T-helper 2 cell treated with Interferon-gamma antibody and Interleukin-4, amounts not matched to agents 5 μg/mL and 100 μg/mL, for 36 hours (primary cell): ENCODE measurements at places on chromosomes 7 and 10.

DNA sequence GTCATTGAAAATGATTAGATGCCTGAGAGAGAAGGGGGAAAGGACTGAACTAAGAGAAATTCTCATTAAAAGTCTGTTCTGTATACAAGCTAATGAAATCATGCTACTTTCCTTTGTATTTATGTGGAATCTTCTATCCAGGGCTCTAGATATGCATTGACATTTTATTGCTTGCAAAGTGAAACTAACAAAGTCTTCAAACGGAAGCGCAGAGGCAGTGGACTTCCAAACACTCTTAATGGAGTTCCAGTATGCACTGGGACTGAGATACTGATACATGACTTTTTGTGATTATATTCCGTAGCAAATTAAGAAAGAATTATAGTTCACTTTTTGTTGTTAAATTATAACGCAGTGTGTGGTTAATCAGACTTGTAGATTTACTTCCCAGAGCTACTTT, 166.8 kb upstream of the TBX20 start:
- no peaks in the 10 kb centered on the region for H3K36me3 ChIP-seq
- no peak overlapping the region for H3K27ac ChIP-seq
- H3K4me1 ChIP-seq: peaks cover 2% of the 10 kb centered on the region
- peak overlapping the region; percentile 13 for H3K4me3 ChIP-seq
- peaks cover 15% of the 10 kb centered on the region for H3K27me3 ChIP-seq

DNA sequence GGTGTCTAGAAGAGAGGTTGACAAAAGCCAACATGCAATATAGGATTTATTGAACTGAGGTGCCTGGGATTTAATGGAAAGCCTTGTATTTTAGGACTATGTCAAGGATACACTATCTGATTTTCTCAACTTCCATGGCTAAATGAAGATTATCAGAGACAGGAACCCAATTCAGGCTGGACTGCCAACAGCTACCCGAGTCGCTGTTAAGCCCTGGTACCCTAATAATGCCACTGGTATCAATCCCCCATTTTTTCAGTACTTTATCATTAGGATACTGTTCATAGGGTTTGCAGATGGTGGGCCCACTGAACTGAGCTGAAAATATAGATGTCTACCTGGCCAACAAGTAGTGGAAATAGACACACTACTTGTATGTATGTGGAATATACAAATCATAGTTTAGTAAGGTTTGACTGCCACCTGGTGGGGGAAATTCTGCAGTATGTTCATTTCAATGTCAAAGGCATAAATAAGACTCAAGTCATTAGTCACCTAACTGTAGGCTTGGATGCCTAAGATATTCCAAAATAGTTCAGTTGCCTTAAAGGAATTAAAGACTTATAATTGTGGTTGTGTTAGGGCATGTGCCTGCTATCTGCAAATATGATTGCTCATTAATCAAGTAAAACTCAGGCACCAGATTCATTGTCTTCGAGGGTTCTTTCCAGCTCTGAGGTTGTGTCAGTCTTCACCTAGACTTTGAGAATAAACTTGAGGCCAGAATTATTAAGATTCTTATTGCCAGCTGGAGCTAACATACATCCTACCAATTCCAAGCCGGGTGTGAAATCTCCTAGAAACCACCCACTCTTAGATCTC, 34.1 kb upstream of the NOBOX start:
- no peaks in the 10 kb centered on the region for H3K36me3 ChIP-seq
- no peak overlapping the region for H3K27ac ChIP-seq
- H3K4me3 ChIP-seq: no peak overlapping the region
- peak; percentile 9 for DNase-seq
- H3K27me3 ChIP-seq: peaks cover 2% of the 10 kb centered on the region
- H3K4me1 ChIP-seq: no peaks in the 10 kb centered on the region

DNA sequence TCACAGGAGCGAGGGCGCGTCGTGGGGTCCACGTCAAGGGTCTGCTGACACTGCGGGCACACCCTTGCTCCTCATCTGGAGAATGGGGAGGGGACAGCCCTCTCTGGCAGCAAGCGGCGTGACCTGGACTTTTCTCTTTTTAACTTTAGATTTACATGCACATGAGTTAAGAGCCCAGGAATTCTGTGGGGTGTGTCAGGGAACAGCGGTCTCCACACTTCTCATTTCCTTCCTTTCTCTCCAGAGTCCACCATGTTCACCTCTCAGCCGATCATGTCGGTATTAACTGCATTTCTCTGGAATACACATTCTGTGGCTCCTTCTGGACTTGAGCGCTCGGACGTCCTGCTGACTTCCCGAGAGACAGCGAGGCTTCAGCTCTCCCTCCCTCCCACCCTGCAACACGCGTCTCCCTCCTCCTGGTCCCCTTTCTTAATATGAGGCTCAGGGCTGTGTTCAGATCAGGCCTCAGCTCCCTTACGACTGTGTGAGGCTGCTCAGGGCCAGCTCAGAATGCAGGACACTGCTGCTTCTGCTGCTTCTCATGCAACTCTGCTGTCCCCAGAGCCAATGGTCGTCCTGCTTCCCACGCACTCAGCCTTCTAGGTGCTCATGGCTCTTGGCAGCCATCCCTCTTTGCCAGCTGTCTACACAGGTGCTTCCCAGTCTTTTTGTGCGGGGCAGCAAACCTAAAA, 261.3 kb downstream of the ELFN1 start:
- H3K36me3 ChIP-seq: peaks cover 72% of the 10 kb centered on the region
- H3K4me1 ChIP-seq: peaks cover 22% of the 10 kb centered on the region
- H3K27me3 ChIP-seq: peaks cover 11% of the 10 kb centered on the region
- no peak overlapping the region for H3K4me3 ChIP-seq

DNA sequence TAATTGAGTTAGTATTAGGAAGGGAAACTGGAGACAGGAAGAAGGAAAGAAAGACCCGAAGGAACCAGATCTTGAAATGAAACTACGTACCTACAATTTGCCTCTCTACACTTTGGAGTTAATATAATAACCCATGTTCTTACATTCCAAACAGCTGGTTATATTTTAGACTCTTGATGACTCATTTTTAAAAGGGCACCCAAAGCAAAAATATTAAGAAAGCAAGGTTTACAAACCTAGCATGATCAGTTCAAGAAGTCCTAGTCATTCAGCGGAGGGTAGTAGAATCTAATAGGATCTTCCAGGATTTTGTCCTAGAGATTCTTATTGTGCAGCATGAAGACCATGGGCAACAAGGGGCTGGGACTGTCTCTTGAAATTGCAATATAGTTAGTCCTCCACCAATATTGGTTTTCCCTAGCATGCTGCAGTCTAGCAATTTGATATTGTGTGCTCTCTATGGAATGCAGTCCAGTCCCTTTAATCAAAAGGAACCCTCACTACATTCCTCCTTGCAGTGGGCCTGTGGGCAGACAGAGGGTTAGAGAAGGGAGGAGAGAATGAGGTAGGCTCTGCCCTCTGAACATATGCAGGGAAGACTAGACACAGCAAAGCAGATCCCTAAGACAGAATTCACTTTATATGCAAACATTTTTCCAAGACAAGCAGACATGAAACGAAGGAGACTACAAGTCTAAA, 230.3 kb downstream of the INHBA start:
- H3K27me3 ChIP-seq: no peaks in the 10 kb centered on the region
- H3K36me3 ChIP-seq: no peaks in the 10 kb centered on the region
- H3K4me1 ChIP-seq: no peaks in the 10 kb centered on the region
- H3K4me3 ChIP-seq: no peak overlapping the region
- no peak overlapping the region for H3K27ac ChIP-seq
- no peak for DNase-seq

- H3K36me3 ChIP-seq: no peaks in the 10 kb centered on the region
- H3K27ac ChIP-seq: no peak overlapping the region
- H3K4me1 ChIP-seq: no peaks in the 10 kb centered on the region
- no peak for DNase-seq
- H3K27me3 ChIP-seq: peaks cover 5% of the 10 kb centered on the region
Observed at GRCh38 chr10:88618496-88618895, 31.9 kb downstream of the LIPJ start.

DNA sequence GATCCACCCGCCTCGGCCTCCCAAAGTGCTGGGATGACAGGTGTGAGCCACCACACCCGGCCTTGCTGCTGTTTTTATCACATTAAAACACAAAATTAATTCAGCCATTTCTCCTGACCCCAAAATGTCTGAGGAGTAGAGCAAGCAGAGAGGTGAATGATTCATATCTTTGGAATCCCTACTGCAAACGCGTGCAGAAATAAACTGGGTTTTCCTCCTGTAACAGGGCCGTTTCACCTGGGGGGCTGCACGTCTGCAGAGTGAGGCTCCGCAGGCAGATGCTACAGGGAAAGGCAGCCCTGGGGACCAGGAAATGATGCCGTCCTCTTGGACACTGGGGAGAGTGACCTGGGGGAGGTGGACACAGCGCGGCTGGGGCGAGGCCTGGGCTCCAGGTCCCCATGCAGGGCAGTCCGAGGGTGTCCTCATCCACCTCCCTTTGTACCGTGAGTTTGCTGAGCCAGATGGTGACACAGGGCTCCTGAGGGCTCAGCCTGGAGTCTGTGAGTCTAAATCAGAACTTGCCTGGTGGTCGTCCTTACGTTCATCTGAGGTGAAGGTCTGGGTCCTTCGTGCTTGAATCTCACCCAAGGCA, 41.9 kb downstream of the PDGFA start:
- H3K36me3 ChIP-seq: no peaks in the 10 kb centered on the region
- DNase-seq: no peak
- H3K27me3 ChIP-seq: no peaks in the 10 kb centered on the region
- no peaks in the 10 kb centered on the region for H3K4me1 ChIP-seq

DNA sequence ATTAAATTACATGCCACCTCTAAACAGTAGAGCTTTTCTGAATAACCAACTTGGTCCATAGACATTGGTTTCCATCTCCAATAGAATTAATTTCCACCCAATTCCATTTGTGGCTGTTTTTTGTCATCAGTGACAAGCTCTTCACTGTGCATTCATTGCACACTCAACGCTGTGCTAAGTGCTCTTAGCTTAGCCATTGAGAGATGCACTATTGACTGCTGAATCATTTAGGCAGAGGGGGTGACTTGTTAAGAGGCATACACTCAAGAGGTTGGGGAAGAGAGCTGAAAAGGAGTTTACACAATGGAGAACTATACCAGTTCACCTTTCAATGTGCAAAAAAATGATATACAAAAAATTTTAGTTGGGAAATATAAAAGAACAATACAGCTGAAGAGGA, 31.9 kb upstream of the CBLL1 start:
- DNase-seq: no peak
- peaks cover 1% of the 10 kb centered on the region for H3K36me3 ChIP-seq
- no peaks in the 10 kb centered on the region for H3K27me3 ChIP-seq

- peaks cover 23% of the 10 kb centered on the region for H3K36me3 ChIP-seq
- H3K4me3 ChIP-seq: no peak overlapping the region
- no peak overlapping the region for H3K27ac ChIP-seq
- no peak for DNase-seq
- H3K4me1 ChIP-seq: peaks cover 4% of the 10 kb centered on the region
Observed at GRCh38 chr10:46227936-46228562, 58.7 kb upstream of the ANTXRL start.

- no peak for DNase-seq
- H3K4me3 ChIP-seq: no peak overlapping the region
- H3K4me1 ChIP-seq: peaks cover 3% of the 10 kb centered on the region
- peaks cover 2% of the 10 kb centered on the region for H3K27me3 ChIP-seq
- H3K27ac ChIP-seq: no peak overlapping the region
Observed at GRCh38 chr10:132600416-132600815, 62.8 kb downstream of the INPP5A start.

- peaks cover 21% of the 10 kb centered on the region for H3K4me1 ChIP-seq
- peaks cover 2% of the 10 kb centered on the region for H3K36me3 ChIP-seq
- no peaks in the 10 kb centered on the region for H3K27me3 ChIP-seq
- DNase-seq: no peak
Observed at GRCh38 chr10:47252093-47252780, 47.8 kb upstream of the GDF10 start.

- H3K4me3 ChIP-seq: no peak overlapping the region
- no peaks in the 10 kb centered on the region for H3K36me3 ChIP-seq
- H3K27ac ChIP-seq: no peak overlapping the region
- no peaks in the 10 kb centered on the region for H3K4me1 ChIP-seq
Observed at GRCh38 chr7:114175125-114175524, 239.5 kb upstream of the FOXP2 start.

- DNase-seq: peak; percentile 55
- no peaks in the 10 kb centered on the region for H3K36me3 ChIP-seq
- H3K27ac ChIP-seq: peak overlapping the region; percentile 73
- peaks cover 16% of the 10 kb centered on the region for H3K27me3 ChIP-seq
Observed at GRCh38 chr10:30373596-30374327, 24.7 kb upstream of the MTPAP start.

DNA sequence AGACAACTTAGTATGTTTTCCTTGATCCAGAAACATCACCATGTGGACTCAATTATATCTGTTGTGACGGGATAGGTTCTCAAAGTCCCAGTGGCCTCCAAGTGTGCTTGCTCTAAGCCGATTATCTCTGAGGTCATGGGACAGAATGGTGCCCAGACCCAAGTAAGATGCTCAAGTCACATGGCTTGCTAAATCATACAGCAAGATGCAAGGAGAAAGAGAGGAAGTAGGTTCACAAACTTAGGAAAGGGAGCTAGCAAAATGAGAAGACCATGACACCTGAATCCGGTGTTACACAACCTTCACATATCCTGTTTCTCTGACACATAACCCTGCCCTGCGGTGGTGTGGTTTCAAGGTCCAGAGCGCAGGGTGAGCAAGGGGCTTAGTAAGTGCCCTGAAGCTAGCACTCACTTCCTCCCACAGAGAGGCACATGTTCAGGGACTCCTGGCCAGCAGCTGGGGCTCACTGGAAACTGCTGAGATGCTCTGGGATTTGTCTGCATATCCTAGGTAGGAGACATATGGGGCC, 590.9 kb upstream of the ANKRD30A start:
- no peaks in the 10 kb centered on the region for H3K4me1 ChIP-seq
- H3K36me3 ChIP-seq: no peaks in the 10 kb centered on the region
- DNase-seq: no peak
- H3K4me3 ChIP-seq: no peak overlapping the region
- H3K27ac ChIP-seq: no peak overlapping the region
- H3K27me3 ChIP-seq: no peaks in the 10 kb centered on the region

- DNase-seq: no peak
- no peak overlapping the region for H3K27ac ChIP-seq
- peaks cover 45% of the 10 kb centered on the region for H3K27me3 ChIP-seq
- no peak overlapping the region for H3K4me3 ChIP-seq
Observed at GRCh38 chr7:18087687-18088078, 60.0 kb upstream of the PRPS1L1 start.

DNA sequence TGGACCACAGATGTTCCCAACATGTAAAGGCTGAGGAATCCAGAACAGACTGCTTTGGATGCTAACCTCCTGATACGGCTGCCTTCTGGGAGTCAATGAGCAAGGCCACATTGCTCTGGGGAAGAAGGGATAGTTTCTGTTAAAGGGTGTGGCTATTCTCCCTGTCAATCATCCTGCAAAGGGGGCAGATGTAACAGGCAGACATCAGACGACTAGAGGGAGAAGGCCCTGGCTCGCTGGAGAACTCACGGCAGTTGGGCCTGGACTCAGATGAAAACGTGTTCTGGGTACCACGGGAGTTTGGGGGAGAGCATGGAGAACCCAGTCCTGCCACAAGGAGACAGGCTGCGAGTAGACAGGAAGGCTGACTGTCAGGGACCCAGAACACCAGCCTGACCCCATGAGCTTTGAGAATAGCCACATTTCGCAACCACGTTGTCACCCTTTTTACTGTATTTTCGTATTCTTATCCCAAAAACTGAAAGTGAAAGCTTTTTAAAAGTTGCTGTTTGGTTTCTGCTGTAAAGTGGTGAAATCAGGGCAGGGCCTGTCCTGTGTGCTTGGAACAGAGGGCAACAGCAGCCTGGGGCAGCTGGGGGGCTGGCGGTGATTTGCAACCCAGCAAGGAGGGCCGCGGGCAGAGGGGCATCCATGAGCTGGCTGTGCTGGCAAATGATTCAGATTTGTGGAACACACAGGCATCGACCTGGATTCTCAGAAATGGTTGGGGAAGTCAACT, 95.3 kb downstream of the MYOF start:
- H3K36me3 ChIP-seq: peaks cover 2% of the 10 kb centered on the region
- peaks cover 28% of the 10 kb centered on the region for H3K4me1 ChIP-seq
- DNase-seq: peak; percentile 10
